SK-MEL-5 (cell line): ENCODE measurements at places on chromosomes 6 and 20. TPM values are rescaled to one million over a fixed set of nuclear protein-coding genes. Genes with fewer than 3 reads are reported as not detected.

The LY6G5C gene
- 0.48 TPM in 1 of 2 replicates, not detected in the other for total RNA-seq

The COL21A1 gene
- 0.16 and 0.66 TPM in 2 replicates for total RNA-seq

The XKR7 gene
- 0.03 and 0.11 TPM in 2 replicates for total RNA-seq

The SNAI1 gene
- 0.13 and 0.40 TPM in 2 replicates for total RNA-seq

The SIRPB1 gene
- 0.98 and 1.8 TPM in 2 replicates for total RNA-seq

The SPEF1 gene
- total RNA-seq: 0.40 TPM in 1 of 2 replicates, not detected in the other

The CDKN1A gene
- total RNA-seq: 65.0 and 68.0 TPM in 2 replicates

GRCh38 chr6:23011615-23012014 lies 442.2 kb downstream of the HDGFL1 start:
- DNase-seq: no peak

- no peak for DNase-seq
Observed at GRCh38 chr6:153618371-153619322, 420.4 kb upstream of the OPRM1 start.

DNA sequence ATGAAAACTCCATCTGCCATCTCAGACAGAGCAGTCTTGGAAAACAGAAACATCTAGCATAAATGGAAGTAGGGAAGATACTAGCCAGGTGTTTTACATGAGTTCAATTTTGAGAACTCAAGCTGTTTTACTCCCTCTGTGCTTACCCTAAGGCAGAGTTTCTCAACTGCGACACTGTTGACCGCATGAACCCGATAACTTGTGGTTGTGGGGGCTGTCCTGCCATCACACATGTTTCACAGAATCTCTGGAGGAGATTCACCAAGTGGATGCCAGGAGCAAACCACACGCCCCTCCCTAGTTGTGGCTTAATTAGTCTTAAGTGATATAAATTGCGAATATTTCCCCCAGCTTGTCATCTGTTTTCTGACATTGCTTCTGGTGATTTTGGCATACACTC lies 2.3 kb upstream of the SERPINB6 start:
- DNase-seq: no peak

- no peak for DNase-seq
Observed at GRCh38 chr20:32623667-32624157, 38.6 kb upstream of the NOL4L start.

GRCh38 chr20:43923322-43923721 lies 8.7 kb downstream of the TOX2 start:
- DNase-seq: no peak

GRCh38 chr6:14126191-14126590 lies 8.6 kb downstream of the CD83 start:
- DNase-seq: no peak

GRCh38 chr6:90993770-90994169 lies 406.9 kb upstream of the MAP3K7 start:
- no peak for DNase-seq

GRCh38 chr6:145209272-145209671 lies 526.0 kb downstream of the EPM2A start:
- no peak for DNase-seq

- no peak for DNase-seq
Observed at GRCh38 chr6:166419286-166419685, 36.5 kb upstream of the MPC1 start.
